Suppressor macrophage treated with lipopolysaccharide for 4 hours (primary cell): ENCODE measurements at places on chromosomes 7 and 10.

DNA sequence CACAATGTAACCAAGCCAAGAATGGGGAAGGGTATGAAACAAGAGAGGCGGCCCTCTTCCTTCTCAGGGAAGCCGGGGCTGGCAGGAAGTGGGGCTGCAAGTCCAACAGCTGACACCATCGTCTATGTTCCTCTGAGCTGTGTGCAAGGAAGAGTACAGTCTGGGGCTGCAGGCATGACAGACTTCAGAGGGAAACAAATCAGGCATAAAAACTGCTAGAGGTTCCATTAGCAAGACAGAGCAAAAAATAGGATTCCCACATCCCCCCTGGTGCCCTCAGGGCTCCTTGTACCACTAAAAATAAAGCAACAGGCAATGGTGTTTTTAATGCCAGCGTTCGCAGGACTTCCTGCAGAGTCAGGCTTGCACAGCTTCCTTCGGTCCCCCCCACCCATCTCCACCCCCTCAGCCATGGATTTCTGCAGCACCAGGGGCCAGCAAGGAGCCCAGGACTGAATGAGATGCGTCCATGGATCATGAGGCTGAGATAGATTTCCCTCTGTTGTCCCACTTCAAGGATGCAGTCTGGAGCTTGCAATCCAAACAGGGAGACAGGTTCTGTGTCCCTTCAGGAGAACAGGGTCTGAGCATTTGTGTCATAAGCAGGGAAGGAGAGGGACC, 34.6 kb downstream of the KCNMA1 start:
- no peak for DNase-seq

- DNase-seq, result peak; percentile 55
These were observed 9.5 kb upstream of the ING3 start for GRCh38 chr7:120941064-120941463.

- DNase-seq, result no peak
These were observed 25.1 kb downstream of the PUS7 start for GRCh38 chr7:105497016-105497415.

DNA sequence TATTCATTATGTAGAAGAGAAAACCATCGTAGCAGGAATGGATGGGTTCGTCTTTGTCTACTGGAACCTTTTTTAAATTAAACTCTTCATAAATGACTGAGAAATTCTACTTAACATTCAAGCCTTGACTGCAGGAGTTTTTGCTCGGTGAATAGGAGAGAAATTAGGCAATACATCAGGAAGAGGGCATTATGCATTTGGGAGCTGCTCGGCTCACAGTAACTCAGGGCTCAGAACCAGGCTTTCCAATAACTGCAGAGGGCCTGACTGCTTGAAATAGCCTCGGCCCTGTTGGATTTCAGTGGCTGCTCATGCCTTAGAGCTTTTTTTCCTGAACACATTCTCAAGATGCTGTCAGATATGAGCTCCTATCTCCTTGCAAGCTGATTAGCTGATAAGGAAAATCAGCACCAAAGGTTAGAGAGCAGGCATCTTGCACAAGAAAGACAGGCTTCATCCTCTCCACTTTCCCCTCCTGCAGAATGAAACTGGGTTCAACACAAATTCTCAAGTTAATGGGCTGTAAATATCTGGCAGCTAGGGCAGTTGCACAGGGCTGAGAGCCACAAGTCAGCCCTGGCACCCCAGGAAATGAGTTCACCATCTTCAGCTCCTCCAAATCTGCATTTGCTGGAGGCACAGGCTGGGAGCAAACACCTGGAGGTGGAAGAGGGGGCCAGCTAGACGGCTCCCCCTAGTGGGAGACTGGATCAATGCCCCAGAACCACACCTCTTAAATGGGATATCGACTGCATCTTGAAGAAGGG, 24.3 kb downstream of the TECTB start:
- DNase-seq, result peak; percentile 39

DNA sequence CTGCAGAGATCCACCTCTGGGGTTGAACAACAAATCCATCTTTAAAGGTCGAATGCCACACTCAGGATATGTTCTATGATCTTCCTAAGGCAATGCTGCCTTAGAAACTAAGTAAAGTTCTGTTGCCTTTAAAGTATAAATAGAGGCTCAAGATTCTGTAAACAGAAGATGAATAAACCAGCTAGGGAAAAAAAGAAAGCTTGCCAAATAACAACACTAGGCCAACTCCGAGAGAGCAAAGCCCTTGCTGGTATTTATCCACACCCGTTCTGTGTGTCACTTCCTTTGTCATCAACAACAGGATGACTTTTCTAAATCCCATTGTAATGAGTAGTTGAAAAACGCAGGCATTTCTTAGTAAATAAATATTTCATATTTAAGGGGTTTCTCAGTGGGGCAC, 330.0 kb upstream of the GLI3 start:
- no peak for DNase-seq

- DNase-seq, result no peak
These were observed 5.2 kb downstream of the CALN1 start for GRCh38 chr7:72406820-72407403.

DNA sequence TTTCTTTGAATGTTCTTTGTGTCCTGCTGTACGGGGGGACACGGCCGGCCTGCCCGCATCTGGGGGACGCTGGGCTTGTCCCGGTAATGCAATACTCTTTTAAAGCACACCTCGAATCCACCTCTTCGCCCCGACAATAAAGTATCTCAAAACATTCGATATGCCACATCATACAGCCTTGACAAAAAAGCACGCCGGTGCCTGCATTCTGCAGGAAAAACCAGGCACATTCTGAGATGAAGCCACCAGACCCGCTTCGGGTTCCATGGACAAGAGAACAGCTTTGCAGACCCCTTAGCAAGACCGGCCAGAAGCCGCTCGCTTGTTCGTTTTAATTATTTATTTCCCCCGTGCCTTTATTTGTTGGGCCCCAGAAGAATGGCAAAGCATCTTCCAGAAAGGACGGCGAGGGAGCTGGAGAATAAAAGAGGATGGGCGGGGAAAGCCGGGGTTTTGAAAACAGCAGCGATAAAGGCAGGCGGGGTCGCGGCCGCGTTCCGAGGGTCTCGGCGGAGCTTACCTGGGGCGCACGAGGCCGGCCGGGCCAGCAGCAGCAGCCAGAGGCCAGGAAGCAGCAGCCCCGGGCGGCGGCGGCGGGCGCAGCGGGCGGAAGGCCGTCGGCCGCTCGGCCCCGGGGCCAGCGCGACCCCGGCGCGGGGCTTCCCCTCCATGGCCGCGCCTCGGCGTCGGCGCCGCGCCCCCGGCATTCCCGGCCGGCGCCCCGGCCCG, 462 bp downstream of the KIAA1549 start:
- DNase-seq, result no peak

DNA sequence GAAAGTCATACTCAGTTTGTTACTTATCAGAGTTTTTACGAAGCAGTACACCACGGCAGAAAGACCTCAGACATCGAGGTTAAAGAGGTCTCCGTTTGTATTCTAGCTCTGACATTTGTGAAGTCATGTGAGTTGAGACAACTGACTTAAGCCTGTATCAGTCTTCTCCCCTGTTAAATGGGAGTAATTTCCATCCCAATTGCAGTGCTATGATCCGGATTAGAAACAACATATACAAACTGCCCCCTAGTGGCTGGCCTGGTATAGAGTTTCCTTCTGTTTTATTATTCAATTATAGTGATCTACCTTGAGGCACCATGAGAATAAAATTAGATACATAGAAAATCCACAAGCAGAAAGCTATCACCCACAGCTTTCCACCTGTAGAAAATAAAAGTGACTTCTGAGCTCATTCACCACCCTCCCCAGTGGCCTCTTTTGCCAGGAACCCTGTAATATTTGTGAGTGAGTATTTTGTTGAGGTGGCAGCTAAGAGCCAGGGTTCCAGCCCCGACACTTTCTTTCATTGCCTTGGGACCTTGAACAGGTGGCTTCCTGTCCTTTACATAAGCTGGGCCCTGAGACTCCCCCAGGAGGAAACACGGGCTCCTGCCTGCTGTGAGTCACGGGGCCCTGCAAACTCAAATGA, 607.2 kb upstream of the MGMT start:
- peak; percentile 22 for DNase-seq

- DNase-seq, result no peak
These were observed 16.3 kb downstream of the VWC2 start for GRCh38 chr7:49789736-49790135.

- no peak for DNase-seq
These were observed 336.9 kb downstream of the ADARB2 start for GRCh38 chr10:1400101-1401070.

DNA sequence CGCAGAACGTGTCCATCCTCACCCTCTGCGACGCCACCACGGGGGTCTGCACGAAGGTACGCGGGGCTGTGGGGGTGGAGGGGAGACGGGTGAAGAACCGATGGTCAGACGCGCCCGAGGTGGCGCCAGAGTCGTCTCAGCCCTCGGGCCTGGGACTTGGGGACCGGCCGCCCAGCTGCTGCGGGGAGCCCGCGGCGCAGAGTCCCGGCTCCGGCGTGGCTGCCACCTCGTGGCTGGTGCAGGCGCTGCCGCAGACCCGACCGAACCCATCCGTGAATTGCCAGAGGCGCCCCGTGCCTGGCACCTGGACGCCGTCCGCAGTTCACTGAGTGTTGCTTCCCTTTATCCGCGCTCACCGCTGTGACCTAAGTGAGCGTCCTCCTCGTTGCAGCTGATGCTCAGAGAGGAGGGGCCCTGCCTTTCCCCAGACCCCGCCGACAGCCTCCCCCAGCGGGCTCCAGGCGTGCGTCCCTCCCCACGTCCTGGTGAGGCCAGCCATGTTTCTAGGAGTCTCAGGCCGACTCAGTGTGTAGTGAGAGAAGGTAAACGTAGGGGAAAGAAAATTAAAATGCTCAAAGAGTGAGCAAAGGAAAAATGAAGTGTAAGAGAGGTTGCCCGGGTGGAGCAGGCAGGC, 208.7 kb downstream of the PAXIP1 start:
- peak; percentile 4 for DNase-seq

GRCh38 chr7:102396710-102397019, 502 bp downstream of the PRKRIP1 start:
- no peak for DNase-seq

DNA sequence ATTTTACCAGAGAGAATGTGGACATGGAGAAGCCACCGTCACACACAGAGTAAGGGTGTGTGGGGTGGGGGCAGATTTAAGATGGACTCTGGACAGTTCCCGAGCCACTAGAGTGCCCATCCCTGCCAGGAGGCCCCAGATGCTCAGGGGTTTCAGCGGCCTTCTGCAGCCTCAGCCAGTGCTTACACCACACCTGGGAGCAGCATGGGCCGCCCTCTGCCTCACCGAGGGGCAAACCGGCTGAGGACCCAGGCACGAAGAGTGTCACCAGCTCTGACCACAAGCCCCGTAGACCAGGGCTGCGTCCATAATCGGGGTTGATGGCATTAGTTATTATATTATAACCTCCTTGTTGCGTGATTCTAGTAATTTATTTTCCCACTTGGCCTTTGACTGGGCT, 6.7 kb upstream of the MNX1 start:
- DNase-seq, result no peak

- DNase-seq, result no peak
These were observed 38.8 kb upstream of the ANTXRL start for GRCh38 chr10:46247808-46248569.

DNA sequence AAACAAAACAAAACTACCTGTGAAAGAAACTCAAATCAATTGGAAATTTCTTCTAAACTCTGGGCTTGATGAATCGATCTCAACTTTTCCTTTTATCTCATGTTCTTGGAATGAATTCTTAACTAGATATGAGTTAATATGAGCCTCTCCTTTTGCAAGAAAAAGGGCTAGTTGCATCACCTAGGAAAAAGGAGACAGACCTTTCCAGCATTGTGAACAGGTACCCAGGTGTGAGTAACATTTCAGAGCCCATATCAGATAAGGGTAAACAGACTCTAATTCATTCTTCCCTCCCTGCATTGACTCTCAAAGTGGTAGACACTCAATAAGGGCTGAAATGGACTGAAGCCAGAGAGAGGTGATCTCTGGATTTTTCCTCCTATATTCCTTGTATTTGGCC, 103.8 kb upstream of the AGR3 start:
- no peak for DNase-seq

- no peak for DNase-seq
These were observed 48.5 kb upstream of the ADGRA1 start for GRCh38 chr10:133039107-133039802.

DNA sequence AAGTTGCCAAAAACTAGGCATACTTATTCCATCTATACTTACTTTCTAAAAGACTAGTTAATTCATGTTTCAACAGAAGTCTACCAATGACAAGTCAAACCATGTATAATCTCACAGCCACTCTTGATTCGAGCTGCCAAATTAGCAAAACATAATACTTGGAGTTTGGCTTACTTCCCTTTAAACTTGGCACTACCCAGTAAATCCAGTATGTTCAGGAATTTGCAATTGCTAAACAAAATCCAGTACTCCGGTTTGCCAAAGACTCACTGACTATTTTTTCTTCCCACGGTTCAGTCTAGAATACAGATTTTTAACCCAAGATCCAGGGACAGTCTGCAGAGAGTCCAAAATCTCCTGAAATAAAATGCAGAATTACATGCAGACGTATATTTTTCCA, 4.6 kb downstream of the OAT start:
- DNase-seq, result no peak

DNA sequence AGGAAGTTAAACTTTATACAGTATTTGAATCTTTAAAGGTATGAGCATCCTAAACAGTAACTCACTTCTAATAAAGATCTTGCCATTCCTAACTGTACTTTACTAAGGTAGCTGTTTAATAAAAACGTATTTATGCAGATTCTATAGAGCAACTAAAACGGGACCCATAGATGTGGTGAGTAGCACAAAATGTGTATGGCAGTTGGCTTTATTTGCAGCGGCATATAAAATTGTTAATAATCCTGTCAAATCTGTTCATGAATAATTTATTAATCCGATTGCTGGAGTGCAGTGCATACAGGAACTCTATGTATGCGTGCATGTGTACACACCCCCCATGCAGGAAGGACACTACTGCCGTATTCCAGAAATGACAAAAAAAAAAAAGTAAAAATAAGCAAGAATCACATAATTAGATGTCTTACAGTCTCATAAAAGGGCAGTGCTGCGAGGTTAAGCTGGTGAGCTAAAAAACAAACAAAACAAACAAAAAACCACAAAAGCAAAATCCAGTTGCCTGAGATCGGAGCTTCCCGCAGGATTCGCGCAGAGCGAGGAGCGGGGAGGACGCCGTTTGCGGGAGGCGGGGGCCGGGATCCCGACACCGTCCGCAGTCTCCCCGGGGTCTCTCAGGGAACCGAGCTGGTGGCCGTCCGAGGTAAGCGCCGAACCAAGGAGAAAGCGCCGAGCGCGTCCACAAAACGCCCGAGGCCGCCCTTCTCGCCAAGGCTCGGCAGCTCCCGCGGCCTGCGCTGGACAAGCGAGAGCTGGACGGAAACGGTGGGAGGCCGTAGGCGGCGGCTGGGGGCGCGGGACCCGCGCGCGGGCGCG, 518 bp upstream of the COMMD3 start:
- no peak for DNase-seq

- DNase-seq, result no peak
These were observed 331.4 kb upstream of the TMEM229A start for GRCh38 chr7:124364283-124364682.

- no peak for DNase-seq
These were observed 93.8 kb downstream of the MARCHF5 start for GRCh38 chr10:92384741-92385140.
